ENCODE measurements at places on chromosomes 16 and 17.

- no peak for DNase-seq
Measured at GRCh38 chr17:78667741-78668640, 90.8 kb upstream of the DNAH17 start.

GRCh38 chr16:11604783-11605563 lies 18.3 kb upstream of the LITAF start:
- no peak for DNase-seq

GRCh38 chr16:3013998-3014690 lies 1.4 kb downstream of the CLDN9 start:
- no peak for DNase-seq

GRCh38 chr17:55760643-55761355 lies 9.9 kb downstream of the PCTP start:
- DNase-seq = no peak

GRCh38 chr17:60135951-60136666 lies 13.7 kb upstream of the CA4 start:
- no peak for DNase-seq
